Lung (tissue), 17 donors: ENCODE measurements at places on chromosomes 12 and 14. TPM values are rescaled to one million over a fixed set of nuclear protein-coding genes. Genes with fewer than 3 reads are reported as not detected.

- peak overlapping the region; percentile 97 for H3K27ac ChIP-seq
- H3K4me3 ChIP-seq, result peak overlapping the region; percentile 55
- peaks cover 5% of the 10 kb centered on the region for H3K4me1 ChIP-seq
- DNase-seq, result peak; percentile 95
- no peaks in the 10 kb centered on the region for H3K27me3 ChIP-seq
- peaks cover 7% of the 10 kb centered on the region for H3K36me3 ChIP-seq
Measured at GRCh38 chr14:24113801-24114531, 611 bp upstream of the DCAF11 start.

DNA sequence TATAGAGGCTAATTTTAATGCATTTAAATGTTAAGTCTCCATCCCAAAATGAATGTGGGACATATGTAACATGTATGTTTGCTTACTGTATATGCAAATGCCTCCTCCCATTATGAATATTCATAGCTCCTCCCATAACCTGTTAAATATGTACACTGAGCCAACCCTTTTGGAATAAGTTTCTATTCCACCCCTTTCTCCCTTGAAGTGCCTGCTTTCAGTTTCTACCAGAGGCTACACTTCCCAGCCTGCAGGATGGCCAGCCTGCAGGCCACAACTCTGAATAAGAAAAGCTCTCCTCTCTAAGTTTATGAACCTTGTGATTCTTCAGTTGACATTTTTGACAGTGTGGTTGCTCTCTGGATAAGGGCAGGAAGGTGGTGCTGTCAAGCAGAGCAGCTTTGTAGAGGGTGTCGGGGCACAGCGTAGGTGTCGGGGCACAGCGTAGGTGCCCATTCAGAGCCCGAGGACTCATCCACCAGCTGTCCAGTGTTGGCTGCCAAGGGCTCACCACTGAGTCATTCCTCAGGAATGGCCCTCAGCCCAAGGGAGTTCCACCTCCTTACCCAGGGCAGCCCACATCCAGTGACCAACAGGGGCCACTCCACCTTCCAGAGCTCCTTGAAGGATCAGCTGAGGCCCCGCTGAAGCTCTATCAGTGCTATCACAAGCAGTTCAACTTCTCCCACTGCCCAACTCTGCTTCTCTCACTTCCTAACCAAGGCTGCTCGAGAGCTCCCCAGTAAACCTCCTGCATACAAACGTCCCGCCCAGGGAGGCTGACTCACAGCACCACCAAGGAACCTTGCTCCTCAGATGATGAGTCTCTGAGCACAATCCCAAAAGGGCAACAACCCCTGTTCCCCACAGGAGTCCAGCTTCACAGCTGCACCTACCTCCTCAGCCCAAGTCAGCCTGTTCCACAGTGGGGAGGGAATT, 31.4 kb downstream of the VWF start:
- no peak overlapping the region for H3K4me3 ChIP-seq
- no peak for DNase-seq
- H3K4me1 ChIP-seq, result peaks cover 2% of the 10 kb centered on the region
- no peak overlapping the region for H3K27ac ChIP-seq
- H3K36me3 ChIP-seq, result no peaks in the 10 kb centered on the region

GRCh38 chr12:7058850-7059395, 1.6 kb upstream of the C1S start:
- H3K36me3 ChIP-seq, result no peaks in the 10 kb centered on the region
- H3K27me3 ChIP-seq, result no peaks in the 10 kb centered on the region
- H3K4me3 ChIP-seq, result no peak overlapping the region
- no peaks in the 10 kb centered on the region for H3K4me1 ChIP-seq
- no peak overlapping the region for H3K27ac ChIP-seq
- no peak for DNase-seq

DNA sequence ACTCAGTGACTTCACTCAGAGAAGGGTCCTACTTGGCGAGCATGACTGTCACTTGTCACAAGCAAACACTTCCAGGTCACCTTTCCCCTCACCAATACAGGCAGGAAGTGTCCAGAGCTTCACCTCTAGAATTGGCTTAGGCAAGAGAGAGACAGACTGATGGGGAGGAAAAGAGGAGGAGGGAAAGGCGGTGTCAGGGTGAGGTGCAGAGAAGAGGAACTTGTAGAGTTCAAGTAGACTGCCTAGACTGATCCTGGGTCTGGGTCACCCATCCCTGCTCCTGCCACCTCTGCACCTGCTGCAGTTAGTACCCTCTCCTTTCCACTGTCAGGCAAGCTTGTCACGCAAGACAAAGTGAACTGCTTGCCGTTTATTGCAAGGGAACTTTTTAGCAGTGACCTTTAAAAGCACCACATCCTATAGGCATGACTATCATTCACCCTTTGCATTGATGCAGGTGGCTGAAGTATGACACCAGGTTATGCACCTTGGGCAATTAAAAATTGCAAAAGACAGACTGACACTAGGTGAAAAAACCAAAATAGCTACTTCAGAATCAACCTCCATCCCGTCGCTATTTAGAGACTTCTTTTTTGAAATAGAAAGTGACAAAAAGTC, 292.4 kb downstream of the SYT1 start:
- no peaks in the 10 kb centered on the region for H3K4me1 ChIP-seq
- no peak for DNase-seq
- no peaks in the 10 kb centered on the region for H3K36me3 ChIP-seq
- no peaks in the 10 kb centered on the region for H3K27me3 ChIP-seq
- H3K4me3 ChIP-seq, result no peak overlapping the region
- H3K27ac ChIP-seq, result no peak overlapping the region

DNA sequence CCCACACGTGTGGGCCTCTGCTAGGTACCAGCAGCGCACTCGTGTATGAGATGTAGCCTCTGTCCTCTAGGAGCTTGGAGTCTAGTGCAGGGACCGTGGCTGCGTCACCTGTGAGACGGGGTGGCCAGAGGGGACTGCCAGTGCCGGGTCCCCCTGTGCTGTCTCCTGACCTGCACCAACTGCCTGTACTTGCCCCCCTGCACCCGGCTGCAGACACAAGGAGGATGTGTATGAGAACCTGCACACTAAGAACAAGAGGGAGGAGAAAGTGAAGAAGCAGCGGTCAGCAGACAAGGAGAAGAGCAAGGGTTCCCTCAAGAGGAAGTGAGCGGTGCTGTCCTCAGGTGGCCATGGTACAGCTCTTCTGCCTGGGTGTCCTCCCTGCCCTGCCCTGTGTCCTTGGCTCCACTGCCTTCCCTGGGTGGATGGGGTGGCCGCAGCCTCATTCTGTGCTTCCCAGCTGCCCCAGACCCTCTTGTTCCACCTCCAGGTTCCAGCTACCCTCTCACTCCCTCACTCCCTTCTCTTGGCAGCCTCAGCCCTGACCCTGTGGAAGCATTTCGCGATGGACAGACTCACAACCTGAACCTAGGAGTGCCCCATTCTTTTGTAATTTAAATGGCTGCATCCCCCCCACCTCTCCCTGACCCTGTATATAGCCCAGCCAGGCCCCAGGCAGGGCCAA, 9.6 kb downstream of the PTPN6 start:
- H3K4me1 ChIP-seq, result no peaks in the 10 kb centered on the region
- DNase-seq, result no peak
- H3K36me3 ChIP-seq, result no peaks in the 10 kb centered on the region
- H3K27me3 ChIP-seq, result no peaks in the 10 kb centered on the region

DNA sequence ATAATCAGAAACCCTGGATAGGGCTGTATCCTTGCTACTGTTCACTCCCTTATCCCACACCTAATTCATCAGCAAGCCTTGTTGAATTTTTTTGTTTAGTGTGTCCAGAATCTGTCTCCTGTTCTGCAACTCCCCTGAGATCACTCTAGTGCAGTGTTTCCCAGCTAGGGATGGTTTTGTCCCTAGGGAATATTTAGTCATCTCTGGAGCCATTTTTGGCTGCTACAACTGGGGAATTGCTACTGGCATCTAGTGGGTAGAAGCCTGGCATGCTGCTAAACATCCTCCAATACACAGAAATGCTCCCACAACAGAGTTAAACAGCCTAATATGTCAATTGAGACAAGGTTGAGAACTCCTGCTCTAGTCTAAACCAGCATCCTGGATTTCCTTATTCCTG, 248.0 kb downstream of the NPAS3 start:
- H3K36me3 ChIP-seq, result no peaks in the 10 kb centered on the region
- no peaks in the 10 kb centered on the region for H3K27me3 ChIP-seq
- H3K27ac ChIP-seq, result no peak overlapping the region
- no peaks in the 10 kb centered on the region for H3K4me1 ChIP-seq
- no peak overlapping the region for H3K4me3 ChIP-seq
- DNase-seq, result no peak

DNA sequence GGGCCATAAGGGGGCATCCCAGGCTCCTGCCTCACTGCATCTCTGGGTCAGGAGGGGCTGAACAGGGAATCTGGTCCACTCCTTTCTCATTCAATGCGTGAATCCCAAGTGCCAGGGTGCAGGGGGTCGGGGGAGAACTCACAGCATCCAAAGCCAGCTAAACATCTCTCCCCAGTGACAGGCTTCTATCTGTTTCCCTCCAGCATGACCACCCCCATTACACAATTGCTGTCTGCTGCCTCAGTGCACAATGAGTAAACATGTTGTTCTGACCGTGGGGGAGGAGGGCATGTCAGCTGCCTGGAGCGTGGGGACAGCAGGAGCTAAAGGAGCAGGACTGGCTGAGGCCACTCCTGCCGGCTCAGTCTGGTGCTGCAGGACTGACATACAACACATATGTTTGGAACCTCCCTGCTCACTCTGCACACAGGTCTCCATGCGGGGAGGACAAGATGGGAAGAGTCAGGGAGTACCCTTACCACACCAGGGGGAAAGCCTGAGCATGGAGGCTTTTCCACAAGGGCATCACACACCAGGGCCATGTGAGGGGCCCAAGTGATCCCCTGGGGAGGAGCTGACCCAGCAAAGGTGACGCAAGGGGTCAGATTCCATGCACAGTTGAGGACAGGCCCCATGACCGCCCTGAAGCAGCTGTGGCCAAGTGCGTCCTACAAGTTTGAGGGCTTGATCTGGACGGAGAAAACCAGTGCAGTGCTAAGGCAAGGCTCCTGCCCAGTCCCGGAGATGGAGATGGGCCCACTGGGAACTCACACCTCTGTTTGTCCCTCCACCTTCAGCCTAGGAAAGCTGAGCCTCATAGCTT, 1.4 kb downstream of the TNS2 start:
- peak overlapping the region; percentile 73 for H3K4me3 ChIP-seq
- DNase-seq, result peak; percentile 76
- peaks cover 26% of the 10 kb centered on the region for H3K4me1 ChIP-seq
- H3K27me3 ChIP-seq, result no peaks in the 10 kb centered on the region

GRCh38 chr14:94774344-94775090, 4.6 kb upstream of the GSC start:
- H3K36me3 ChIP-seq, result no peaks in the 10 kb centered on the region
- peaks cover 5% of the 10 kb centered on the region for H3K27me3 ChIP-seq
- DNase-seq, result peak; percentile 54
- H3K4me3 ChIP-seq, result no peak overlapping the region

DNA sequence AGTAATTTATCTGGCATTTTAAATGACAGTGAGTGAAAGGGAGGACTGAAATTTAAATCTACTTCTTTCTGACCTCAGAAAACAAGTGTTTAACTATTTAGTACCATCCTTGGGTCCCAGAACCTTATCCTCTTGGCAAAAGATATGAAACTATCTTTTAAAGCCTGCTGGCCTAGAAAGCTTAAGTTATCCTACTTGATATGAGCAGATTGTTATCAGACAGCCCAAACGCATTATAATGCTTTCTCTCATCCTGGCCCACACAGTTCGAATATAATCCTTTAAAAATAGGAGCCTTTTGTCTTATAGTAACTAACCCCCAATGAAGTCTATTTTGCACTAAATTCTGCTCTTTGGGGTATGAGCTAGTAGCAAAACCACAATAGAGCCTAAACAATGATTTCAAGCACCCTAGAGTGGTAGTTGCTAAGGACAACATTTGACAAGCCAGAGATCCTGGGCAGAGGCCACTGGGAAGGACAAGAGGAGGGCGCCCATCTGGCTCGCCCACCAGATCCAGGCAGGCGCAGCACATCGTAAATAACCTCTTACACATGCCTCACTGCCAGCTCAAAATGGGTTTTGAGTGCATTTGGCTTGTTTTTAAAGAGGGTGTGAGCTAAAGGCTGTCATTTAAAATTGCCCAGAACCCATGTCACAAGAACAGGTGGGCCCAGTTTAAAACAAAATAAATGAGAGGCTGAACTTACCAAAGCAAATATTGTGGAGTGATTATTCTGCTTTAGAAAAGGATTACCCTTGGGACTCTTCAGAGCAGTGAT, 37.7 kb upstream of the CRY1 start:
- DNase-seq, result peak; percentile 5
- H3K27ac ChIP-seq, result no peak overlapping the region
- no peaks in the 10 kb centered on the region for H3K27me3 ChIP-seq
- no peak overlapping the region for H3K4me3 ChIP-seq
- H3K36me3 ChIP-seq, result no peaks in the 10 kb centered on the region

DNA sequence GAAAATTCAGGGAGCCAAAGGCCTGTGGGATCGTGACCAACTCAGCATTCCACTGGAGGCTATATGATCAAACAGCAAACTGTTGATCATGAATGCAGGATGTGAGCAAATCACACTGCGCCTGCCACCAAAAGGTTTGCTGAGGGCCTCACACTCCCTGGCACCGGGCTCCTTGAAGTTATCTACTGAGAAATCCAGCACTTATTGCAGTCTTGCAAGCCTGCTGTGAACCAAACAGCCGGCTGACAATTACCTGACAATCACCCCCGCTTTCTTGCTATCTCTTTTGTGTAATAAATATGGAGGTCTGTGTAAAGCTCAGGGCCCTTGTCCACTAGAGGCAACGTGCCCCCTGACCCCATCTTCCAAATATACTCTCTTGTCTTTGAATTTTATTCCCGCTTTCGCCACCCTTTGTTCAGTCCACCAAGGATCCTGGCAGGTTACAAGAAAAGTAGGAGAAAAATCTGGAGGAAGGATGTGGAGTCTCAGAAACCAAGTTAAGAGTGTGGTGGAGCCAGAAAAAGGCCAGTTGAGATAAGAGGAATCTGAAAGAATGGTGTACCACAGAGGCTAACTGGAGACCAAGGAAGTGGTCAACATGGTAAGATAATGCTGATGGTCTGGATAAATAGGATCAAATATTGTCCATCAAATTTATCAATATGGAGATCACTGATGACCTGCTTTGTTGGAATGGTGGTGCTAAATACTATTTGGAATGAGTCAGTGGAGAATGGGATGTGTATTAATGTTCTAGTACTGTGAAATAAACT, 229.2 kb downstream of the ALX1 start:
- H3K4me3 ChIP-seq, result no peak overlapping the region
- no peaks in the 10 kb centered on the region for H3K36me3 ChIP-seq
- no peaks in the 10 kb centered on the region for H3K27me3 ChIP-seq
- no peaks in the 10 kb centered on the region for H3K4me1 ChIP-seq

- H3K36me3 ChIP-seq, result no peaks in the 10 kb centered on the region
- H3K4me3 ChIP-seq, result no peak overlapping the region
- DNase-seq, result no peak
- no peaks in the 10 kb centered on the region for H3K4me1 ChIP-seq
- no peaks in the 10 kb centered on the region for H3K27me3 ChIP-seq
- no peak overlapping the region for H3K27ac ChIP-seq
Measured at GRCh38 chr12:54475537-54475936, 2.1 kb upstream of the GTSF1 start.

Gene KRT71
- total RNA-seq, result not detected

Gene SOCS4
- total RNA-seq, result 14.3 TPM

Gene OR11G2
- not detected for total RNA-seq

Gene ASPG
- 4.3 TPM for total RNA-seq

Gene HSPB8
- 34.4 TPM for total RNA-seq

Gene STON2
- total RNA-seq, result 27.6 TPM

Gene CD163L1
- total RNA-seq, result 4.0 TPM

Gene MMP19
- total RNA-seq, result 53.9 TPM

Gene SLC39A5
- total RNA-seq, result 0.71 TPM

Gene CTSG
- total RNA-seq, result 0.55 TPM

Gene IAPP
- total RNA-seq, result not detected
